ENCODE measurements at places on chromosomes 1 and 21. TPM values are rescaled to one million over a fixed set of nuclear protein-coding genes. Genes with fewer than 3 reads are reported as not detected.
A peak's percentile ranks its signal among the peaks of the same experiment; 100 is the strongest.

Gene F5
- 0.82 TPM for total RNA-seq

Gene HAO2
- not detected for total RNA-seq

Gene SEMA6C
- total RNA-seq = 1.8 TPM

Gene TM2D1
- 55.6 TPM for total RNA-seq

Gene CELA2A
- total RNA-seq = not detected

Gene RBM8A
- total RNA-seq = 122 TPM

Gene ATP1A4
- total RNA-seq = not detected

- no peaks in the 10 kb centered on the region for H3K27me3 ChIP-seq
- H3K36me3 ChIP-seq = no peaks in the 10 kb centered on the region
- peaks cover 25% of the 10 kb centered on the region for H3K4me1 ChIP-seq
- DNase-seq = no peak
- no peak overlapping the region for H3K4me3 ChIP-seq
Measured at GRCh38 chr1:109933856-109934711, 23.4 kb downstream of the CSF1 start.

GRCh38 chr1:56958526-56958925 lies 7.3 kb downstream of the C8B start:
- no peaks in the 10 kb centered on the region for H3K27me3 ChIP-seq
- no peaks in the 10 kb centered on the region for H3K36me3 ChIP-seq

DNA sequence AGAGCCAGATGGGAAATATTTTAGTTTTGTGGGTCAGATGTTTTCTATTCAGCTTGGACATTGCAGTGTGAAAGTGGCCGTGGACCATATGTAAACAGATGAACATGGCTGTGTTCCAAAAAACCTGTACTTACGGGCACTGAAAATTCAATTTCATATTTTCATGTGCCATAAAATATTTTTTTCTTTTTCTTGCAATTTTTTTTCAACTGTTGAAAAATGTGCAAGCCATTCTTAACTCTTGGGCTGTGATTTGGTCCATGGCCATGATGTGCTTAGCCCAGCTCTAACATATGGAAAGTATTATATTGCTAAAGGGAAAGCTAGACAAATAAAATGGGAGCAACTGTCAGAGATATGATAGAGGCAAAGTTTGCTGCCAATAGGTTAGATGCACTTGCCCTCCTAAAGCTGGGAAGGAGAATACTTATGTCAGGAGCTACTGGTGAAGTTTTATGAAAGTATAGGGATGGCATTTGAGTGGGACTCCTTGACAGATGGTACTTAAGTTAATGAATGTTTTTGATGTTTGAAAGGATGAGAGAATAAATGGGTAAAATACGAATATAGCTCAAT lies 240.3 kb downstream of the RYR2 start:
- H3K36me3 ChIP-seq = no peaks in the 10 kb centered on the region
- no peak for DNase-seq
- no peak overlapping the region for H3K4me3 ChIP-seq
- no peak overlapping the region for H3K27ac ChIP-seq

GRCh38 chr1:220700556-220701179 lies 10.5 kb downstream of the C1orf115 start:
- H3K27ac ChIP-seq = no peak overlapping the region
- H3K36me3 ChIP-seq = no peaks in the 10 kb centered on the region
- DNase-seq = no peak

DNA sequence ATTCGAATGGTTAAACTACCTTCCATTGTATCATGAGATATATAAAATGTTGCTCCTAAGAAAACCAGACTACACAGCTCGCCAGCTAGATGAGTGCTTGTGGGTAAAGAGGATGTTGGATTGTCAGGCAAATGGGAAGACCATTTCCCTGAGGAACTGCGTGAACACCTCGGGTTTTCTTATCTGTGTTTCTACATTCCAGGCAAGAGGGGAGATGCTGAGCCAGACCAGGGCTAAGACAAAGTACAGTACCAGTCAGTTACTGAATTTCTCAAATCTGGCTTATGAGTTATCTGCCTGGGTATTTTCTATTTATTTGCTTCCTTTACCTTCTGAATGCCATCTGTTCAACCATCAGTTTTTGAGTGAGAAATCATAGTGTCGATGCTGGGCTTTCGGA lies 170.8 kb downstream of the PLA2G4A start:
- H3K4me1 ChIP-seq = no peaks in the 10 kb centered on the region
- DNase-seq = no peak
- no peak overlapping the region for H3K4me3 ChIP-seq
- H3K36me3 ChIP-seq = no peaks in the 10 kb centered on the region
- no peak overlapping the region for H3K27ac ChIP-seq
- H3K27me3 ChIP-seq = no peaks in the 10 kb centered on the region

DNA sequence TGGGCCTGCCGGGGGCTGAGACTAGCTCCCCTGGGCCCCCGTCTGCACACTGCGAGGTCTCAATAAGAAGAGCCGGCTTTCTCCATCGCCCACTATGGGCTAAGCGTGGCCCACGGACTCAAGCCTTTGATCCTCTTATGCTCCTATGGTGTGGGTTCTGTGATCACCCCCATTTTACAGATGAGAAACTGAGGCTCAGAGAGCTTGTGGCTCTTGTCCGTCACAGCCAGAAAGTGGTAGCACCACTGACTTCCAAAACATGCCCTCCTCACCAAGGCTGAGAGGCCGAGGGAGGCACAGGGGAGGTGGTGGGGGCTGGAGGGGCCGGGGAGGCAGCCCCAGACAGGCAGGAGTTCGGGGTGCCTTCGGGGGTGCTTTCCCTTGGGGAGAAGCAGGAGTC lies 39.0 kb upstream of the CASZ1 start:
- DNase-seq = no peak
- H3K27ac ChIP-seq = no peak overlapping the region
- H3K36me3 ChIP-seq = no peaks in the 10 kb centered on the region
- no peak overlapping the region for H3K4me3 ChIP-seq
- H3K4me1 ChIP-seq = peaks cover 5% of the 10 kb centered on the region
- peaks cover 31% of the 10 kb centered on the region for H3K27me3 ChIP-seq

DNA sequence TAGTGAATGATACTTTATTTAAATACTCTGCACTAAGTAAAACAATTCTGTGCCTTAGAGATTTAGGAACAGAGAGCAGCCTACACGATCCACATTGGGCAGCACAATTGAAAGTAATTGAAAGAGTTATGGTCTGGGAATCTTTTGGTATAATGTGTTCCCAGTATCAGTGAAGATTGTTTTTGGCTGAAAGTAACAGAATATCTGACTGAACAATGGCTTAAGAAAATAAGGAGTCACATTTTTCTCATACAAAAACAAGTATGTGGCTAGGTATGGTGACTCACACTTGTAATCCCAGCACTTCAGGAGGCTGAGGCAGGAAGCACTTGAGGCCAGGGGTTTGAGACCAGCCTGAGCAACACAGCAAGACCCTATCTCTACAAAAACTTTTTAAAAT lies 306.2 kb downstream of the NFIA start:
- H3K4me3 ChIP-seq = no peak overlapping the region
- H3K27ac ChIP-seq = no peak overlapping the region
- H3K27me3 ChIP-seq = no peaks in the 10 kb centered on the region
- peaks cover 1% of the 10 kb centered on the region for H3K36me3 ChIP-seq

- no peaks in the 10 kb centered on the region for H3K36me3 ChIP-seq
- no peak overlapping the region for H3K4me3 ChIP-seq
- H3K27ac ChIP-seq = peak overlapping the region; percentile 60
- no peak for DNase-seq
Measured at GRCh38 chr1:160706526-160707235, 4.9 kb downstream of the CD48 start.

DNA sequence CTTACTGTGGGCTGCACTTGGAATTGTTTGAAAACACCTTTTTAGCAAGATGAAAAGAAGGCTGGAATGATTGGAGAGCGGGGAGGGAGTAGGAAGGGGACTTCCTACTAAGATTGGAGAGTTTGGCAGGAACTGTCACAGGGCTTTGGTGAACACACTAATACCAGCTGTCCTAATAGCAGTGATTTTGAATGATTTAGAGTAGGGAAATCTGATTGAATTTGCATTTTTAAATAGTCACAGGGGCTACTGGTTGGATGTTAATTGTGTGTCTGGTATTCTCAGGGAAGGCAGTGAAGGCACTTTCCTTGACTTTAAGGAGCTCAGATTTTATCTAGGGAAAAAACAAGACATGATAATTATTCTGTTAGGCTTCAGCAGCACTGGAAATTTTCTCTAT lies 2.5 kb upstream of the HMGCL start:
- H3K4me1 ChIP-seq = peaks cover 8% of the 10 kb centered on the region
- no peak for DNase-seq
- H3K4me3 ChIP-seq = no peak overlapping the region
- H3K27me3 ChIP-seq = no peaks in the 10 kb centered on the region

- H3K4me1 ChIP-seq = peaks cover 3% of the 10 kb centered on the region
- H3K36me3 ChIP-seq = no peaks in the 10 kb centered on the region
- H3K27ac ChIP-seq = no peak overlapping the region
- no peak overlapping the region for H3K4me3 ChIP-seq
- H3K27me3 ChIP-seq = no peaks in the 10 kb centered on the region
- no peak for DNase-seq
Measured at GRCh38 chr1:3188150-3188971, 119.4 kb downstream of the PRDM16 start.

- DNase-seq = no peak
- no peak overlapping the region for H3K27ac ChIP-seq
- H3K4me1 ChIP-seq = no peaks in the 10 kb centered on the region
- no peak overlapping the region for H3K4me3 ChIP-seq
Measured at GRCh38 chr1:246187834-246188372, 319.2 kb downstream of the SMYD3 start.
